Muscle of back (tissue), 13 donors: ENCODE measurements at places on chromosomes 16 and 17. TPM values are rescaled to one million over a fixed set of nuclear protein-coding genes. Genes with fewer than 3 reads are reported as not detected.

CHST4 gene
- polyA plus RNA-seq: not detected

DNA sequence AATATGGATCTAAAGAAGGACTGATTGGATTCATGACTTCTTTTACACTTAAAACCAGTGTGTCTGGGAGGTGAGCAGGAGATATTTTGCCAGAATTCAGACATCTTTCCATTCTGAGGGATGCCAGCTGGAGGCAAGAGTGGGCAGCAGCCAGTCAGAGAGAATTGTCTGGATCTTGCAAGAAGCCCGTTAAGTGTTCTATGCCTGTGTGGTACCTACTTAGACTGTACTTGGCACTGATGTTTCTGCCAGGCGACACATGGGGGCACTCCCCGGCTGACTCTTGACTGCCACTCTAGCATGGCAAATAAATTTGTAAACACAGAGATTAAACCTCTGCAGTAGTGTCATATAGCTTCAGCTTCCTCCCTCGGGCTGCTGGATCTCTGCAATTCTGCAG is 247.7 kb downstream of the UTP18 start:
- DNase-seq: no peak

- no peak for DNase-seq
Measured at GRCh38 chr17:35294756-35295155, 51.9 kb downstream of the SLFN5 start.

GRCh38 chr16:66199189-66199588 is 167.3 kb upstream of the CDH5 start:
- no peak for DNase-seq

ST6GALNAC1 gene
- 0.46 TPM for polyA plus RNA-seq

- no peak for DNase-seq
Measured at GRCh38 chr16:10575506-10576130, 4.8 kb downstream of the EMP2 start.

GRCh38 chr17:81295031-81295675 is at the start of gene SLC38A10:
SLC38A10 (minus strand) TSS chr17:81295307; CDS start chr17:81294921, 386 bp downstream.
- peak; percentile 91 for DNase-seq

- peak; percentile 10 for DNase-seq
Measured at GRCh38 chr17:28416703-28417311, 10.8 kb upstream of the SLC46A1 start.

GRCh38 chr17:73498886-73499554 is 145.2 kb downstream of the SDK2 start:
- DNase-seq: no peak

DNA sequence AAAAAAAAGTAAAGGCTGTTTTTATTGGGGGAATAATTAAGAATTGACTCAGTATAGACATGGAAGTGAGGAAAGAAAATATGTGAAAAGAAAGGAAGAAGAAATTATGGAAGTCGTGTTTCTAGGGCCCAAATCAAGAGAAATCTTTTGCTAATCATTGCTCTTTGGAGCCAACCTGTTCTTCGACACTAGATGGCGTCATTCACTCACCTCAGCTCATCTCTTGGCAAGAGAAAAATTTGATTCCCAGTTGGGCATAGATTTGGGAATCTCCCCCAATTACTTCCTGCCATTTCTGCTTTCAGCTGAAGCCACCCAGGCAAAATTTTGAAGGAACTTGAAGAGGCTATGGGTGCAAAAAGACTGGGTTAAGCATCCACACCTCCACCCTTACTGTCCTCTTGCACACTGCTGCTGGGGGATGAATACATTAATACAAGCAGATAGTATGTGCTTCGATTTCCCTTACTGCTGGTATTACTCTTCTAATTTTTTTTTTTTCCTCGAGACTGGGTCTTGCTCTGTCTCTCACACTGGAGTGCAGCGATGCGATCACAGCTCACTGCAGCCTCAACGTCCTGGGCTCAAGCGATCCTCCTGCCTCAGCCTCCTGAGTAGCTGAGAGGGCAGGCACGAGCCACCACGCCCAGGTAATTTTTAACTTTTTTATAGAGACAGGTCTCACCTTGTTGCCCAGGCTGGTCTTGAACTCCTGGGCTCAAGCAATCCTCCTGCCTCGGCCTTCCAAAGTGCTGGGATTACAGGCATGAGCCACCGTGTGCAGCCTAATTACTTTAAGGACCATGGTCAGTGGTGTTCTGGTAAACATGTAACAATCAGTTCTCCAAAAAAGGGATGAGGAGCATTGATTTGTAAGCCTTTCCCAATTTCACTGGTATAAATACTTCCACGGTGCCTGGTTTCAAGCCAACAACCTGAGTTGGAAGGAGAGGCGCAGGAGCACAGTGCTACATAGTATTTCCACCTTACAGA is 13.5 kb downstream of the PSMD7 start:
- DNase-seq: peak; percentile 23

DNA sequence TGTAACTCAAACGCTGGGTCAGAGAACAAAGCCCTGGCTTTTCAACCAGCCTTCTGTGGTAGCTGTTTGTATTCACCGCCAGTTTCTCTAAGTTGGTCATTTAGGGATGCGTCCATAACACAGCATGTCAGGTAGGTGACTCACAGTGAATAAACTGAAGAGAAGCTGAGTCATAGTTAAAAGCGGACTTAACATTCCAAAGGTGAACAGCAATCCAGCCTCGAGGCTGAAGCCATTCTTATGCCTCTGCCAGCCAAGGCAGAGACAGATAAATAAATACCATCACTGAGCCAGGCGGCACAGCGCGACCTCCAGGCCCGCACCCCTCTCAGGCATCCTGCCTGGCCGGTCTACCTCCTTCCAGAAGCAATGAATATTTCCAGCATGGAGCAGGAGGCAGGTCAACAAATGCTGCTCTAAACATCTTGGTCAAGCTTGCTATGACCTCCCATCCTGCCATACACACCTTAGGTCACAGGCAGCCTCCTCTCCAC is 12.4 kb upstream of the CACNG4 start:
- DNase-seq: peak; percentile 51

HASPIN gene
- polyA plus RNA-seq: 5.8 TPM

GRCh38 chr16:84686707-84687298 is 13.0 kb upstream of the USP10 start:
- DNase-seq: no peak

ANKRD40CL gene
- polyA plus RNA-seq: 0.36 TPM

GRCh38 chr17:77763023-77763422 is 195.5 kb upstream of the TNRC6C start:
- no peak for DNase-seq
